ENCODE measurements at places on chromosomes 7 and 10. TPM values are rescaled to one million over a fixed set of nuclear protein-coding genes. Genes with fewer than 3 reads are reported as not detected.

DNA sequence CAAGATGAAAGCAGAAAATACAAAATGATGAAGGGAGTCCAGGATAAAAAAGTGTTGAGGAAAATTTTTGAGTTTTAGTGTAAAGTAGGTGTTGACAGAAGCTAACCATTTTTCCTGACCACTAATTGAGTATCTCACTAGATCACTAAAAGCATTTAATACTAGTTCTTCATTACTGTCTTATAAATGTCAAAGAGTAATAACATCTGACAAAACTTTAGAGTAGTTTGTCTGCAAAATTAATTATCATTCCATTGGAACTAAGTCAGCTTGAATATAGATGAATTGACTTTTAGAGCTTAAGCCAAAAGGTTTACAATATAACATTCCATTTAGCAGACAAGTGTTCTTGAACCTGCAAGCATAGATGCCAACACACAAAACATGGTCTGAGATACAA is 232.9 kb downstream of the FOXP2 start:
- no peak for DNase-seq

DNA sequence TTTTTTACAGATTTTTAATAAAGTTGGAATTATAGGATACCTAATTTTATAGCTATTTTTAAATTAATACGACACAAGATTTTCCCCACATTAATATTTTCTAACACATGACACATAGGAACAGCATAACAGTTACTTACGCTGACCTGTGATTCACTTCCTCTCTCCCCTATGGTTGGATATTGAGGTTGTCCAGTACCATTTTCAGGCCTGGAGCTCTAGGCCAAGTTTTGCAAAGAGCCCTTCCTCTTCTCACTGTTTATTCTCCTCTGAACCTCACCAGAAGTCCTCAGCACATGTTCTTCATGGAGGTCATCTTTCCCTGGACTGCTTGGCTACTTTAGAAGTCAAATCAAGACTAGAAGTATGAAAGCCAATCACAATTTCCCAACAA is 28.2 kb downstream of the LYZL1 start:
- no peak for DNase-seq

DNA sequence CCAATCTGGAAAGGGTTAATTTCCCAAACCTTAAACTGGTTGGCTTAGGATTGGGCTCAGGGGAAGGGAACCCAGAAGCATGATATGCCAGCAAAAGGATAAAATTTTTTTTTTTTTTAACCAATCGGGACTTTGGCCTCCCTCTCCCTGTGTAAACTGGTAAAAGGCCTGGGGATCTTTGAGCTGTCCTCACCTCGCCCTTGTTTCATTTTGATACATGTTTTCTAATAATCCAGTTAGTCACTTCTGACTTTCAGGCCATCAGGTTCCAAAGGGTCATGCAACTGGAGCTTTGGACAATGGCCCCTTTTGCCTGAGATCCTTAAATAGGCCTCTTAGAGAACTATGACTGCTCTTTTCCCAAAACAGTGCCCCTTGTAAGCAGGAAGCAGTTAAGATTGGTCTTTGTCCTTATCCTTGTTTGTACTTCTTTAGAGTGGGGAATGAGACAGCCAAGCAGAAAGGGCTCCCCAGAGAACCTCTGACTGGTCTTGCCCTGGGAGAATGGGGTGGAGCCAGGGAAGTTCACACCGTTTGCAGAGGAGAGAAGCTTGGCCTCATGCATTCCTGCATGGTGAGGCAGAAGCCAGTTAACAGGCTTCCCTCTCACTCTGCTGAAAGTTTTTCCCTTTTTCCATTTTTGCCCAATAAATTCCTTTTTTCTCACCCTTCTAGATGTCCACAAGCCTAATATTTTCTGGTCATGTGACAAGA is 424.2 kb upstream of the CNTNAP2 start:
- DNase-seq: no peak

DNA sequence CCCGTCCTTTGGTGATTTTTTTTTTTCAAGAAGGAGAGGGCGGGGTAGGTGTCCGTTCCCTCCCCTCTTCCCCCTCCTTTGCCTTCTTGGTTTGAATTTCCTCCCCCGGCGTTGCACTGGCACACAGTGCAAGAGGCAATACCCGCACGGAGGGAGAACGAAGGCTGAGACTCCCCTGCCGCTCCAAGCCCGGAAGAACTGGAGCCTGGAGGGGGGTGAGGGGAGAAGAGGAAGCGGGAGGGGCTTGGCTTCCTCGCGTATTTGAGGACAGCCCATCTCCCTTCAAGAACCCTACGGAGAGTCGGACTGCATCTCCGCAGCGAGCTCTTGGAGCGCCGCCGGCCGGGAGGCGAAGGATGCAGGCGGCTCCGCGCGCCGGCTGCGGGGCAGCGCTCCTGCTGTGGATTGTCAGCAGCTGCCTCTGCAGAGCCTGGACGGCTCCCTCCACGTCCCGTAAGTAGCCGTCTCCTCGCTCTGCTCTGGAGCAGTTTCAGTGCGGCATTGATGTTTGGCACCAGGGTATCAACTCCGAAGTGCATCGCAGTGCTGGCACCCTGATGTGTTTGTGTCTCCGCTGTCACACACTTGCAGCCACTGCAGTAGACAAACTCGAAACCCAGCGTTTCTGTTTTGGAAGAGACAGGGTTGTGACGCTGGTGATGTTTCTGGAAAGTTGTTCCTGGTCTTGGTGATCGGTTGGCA is at the start of gene CNTNAP2:
TSS of gene CNTNAP2 (plus strand) at position 281 of the 702 bp plus-strand sequence. CDS start at position 357, 76 bp downstream.
- peak; percentile 7 for DNase-seq

Gene ATP6V1F
- 159 TPM for total RNA-seq

Gene PNLIPRP2
- not detected for total RNA-seq

Gene PTF1A
- total RNA-seq: not detected
